Caki2 (cell line): ENCODE measurements at places on chromosomes 7 and 10. TPM values are rescaled to one million over a fixed set of nuclear protein-coding genes. Genes with fewer than 3 reads are reported as not detected.

Gene MMP21
- not detected in 2 replicates for total RNA-seq

Gene CASP2
- total RNA-seq: 5.6 and 11.9 TPM in 2 replicates

Gene KIF11
- total RNA-seq: 7.4 and 15.1 TPM in 2 replicates

Gene CDK14
- total RNA-seq: 4.6 and 10.4 TPM in 2 replicates

Gene MYL10
- total RNA-seq: not detected in 2 replicates

Gene KCTD7
- total RNA-seq: 2.3 and 5.1 TPM in 2 replicates

Gene PPP1R9A
- 8.2 and 10.8 TPM in 2 replicates for total RNA-seq

Gene MACROH2A2
- total RNA-seq: 29.0 and 29.4 TPM in 2 replicates

Gene AS3MT
- total RNA-seq: 1.2 TPM in 1 of 2 replicates, not detected in the other

Gene TMEM196
- not detected in 2 replicates for total RNA-seq

Gene FGL2
- total RNA-seq: not detected in 2 replicates

Gene FOXK1
- total RNA-seq: 13.2 and 19.8 TPM in 2 replicates

Gene ANKIB1
- 21.3 and 24.4 TPM in 2 replicates for total RNA-seq

Gene ITIH5
- not detected in 2 replicates for total RNA-seq

Gene NAT16
- total RNA-seq: not detected in 2 replicates

Gene UTF1
- not detected in 2 replicates for total RNA-seq

Gene NXPH1
- 0.14 TPM in 1 of 2 replicates, not detected in the other for total RNA-seq

Gene GDF2
- total RNA-seq: not detected in 2 replicates

Gene CAV2
- total RNA-seq: 191 and 199 TPM in 2 replicates

Gene SYCE1
- not detected in 2 replicates for total RNA-seq

Gene RRP12
- 15.5 and 19.9 TPM in 2 replicates for total RNA-seq

Gene IDI1
- 105 and 123 TPM in 2 replicates for total RNA-seq
